Sigmoid colon (tissue), 7 donors: ENCODE measurements at places on chromosomes 6 and 20. TPM values are rescaled to one million over a fixed set of nuclear protein-coding genes. Genes with fewer than 3 reads are reported as not detected.

DNA sequence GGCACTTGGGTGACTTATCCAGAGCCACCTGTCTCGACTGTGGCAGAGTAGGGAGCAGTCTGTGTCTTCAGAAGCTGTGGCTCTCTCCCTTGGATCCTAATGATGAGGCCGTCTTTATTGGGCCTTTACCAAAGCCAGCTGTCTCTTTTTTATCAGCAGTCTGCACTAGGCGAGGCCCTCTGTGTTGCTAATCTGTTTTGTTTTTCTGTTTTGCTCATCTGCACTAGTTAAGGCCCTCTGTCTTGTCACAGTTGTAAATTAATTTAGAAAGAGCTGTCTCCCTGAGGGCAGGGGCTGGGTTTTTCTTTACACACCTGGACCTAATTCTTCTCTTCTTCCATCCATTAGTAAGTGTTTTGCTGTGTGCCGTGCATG lies 45.0 kb downstream of the CDS2 start:
- no peak for DNase-seq

DNA sequence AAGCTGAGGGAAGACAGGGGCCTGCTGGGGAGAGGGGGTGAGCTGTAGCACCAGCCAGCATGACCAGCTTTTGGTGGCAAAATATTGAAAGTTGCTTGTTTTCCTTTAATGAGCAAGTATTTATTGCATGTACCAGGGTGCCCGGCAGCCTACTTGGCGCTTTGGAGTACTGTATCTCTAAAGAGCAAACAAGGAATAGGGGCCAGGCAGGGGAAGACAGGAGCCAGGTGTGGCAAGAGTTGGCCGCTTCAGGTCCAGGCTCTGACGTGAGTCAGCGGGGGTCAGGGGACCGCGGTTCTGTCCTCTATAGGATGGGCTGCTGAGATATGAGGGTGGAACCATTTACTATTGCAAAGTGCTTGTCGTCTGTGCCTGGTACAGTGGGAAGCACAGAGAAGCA lies 63.1 kb downstream of the PSMG4 start:
- DNase-seq, result no peak

DNA sequence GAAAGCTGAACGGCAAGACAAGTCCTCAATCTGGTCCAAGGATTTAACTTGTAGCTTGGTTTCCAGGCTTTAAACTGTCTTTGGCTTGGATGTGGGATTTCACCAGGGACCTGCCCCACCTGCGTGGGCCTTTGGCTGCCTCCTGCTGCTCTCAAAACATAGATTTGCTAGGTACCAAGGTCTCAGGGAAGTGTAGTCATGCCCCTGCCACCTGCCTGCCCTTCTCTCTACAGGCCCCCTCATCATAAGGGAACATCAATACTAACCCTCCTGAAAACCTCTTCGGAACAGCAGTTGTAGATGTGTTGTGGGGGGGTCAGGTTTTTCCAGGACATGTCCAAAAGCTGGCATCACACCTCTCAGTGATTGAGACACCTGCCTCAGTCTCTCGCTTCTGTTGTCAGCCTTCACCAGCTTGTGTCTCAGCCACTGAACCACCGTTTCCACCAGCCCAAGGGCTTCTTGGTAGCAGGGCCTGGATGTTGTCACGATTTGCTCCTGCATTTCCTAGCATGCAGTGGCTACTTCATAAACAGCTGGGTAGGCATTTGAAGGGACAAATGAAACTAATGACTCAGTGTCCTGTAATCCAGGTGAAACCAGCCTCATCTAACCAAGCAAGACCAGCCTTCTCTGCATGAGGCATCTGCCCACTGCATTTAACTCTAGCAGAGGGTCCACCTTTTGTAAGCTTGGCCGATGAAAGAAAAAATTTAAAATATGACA lies 141.6 kb upstream of the THBS2 start:
- DNase-seq, result no peak

GRCh38 chr20:37484331-37484730 lies 36.7 kb upstream of the NNAT start:
- DNase-seq, result peak; percentile 28

- DNase-seq, result no peak
Measured at GRCh38 chr6:147999001-147999540, 343.6 kb upstream of the SASH1 start.

DNA sequence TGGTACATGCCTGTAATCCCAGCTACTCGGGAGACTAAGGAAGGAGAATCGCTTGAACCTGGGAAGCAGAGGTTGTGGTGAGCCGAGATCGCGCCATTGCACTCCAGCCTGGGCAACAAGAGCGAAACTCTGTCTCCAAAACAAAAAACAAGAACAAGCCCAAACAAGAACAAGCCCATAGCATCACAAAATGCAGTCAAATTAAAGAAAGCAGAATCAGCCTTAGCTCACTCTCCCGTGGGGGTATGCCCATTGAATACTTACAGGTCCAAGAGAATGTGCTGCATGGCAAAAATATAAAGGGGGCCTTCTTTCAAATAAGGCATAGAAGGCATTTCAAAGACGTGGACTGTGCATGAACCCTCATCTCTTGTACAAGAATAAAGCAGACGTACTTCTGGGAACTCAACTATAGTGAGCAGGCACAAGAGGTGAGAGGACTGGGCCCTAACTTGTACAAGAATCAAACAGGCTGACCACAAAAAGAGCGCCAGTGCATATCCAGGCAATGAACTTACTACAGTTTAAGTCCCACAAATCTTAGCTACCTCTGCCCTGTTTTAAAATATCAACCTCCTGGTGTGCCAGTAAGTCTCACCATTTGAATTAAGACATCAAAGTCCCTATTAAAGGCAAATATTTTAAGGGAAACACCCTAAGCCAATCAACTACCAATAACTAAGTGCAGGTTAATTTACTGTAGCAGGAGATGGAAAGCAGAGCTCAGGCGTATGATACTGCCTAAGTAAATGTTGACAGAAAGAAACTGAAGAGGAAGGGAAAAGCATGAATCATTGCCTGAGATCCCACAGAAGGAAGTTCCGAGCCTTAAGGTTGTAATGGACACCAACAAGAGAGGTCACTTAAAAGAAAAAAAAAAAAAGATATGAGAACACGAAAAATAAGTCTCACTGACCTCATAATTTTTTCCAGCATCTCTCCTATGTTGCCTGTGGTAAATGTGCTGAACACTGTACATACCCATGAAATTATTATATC lies 37.4 kb downstream of the TOMM6 start:
- no peak for DNase-seq

DNA sequence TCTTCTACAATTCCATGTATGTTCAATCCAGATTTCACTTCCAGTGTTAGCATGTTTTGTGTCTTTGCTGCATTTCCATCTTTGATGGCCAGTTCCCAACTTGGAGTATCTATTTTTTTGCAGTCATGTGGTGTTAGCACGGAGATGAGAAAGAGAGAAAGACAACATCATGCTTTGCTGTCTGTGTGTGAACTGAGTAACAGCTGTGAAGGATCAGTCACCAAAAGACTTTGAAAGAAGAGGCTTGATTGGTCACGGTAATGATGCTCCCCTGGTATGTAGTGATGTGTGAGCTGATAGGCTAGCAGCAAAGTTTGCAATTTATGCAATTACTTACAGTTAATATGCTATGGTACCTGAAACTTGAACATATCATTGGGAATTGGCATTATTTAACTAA lies 731.3 kb upstream of the NRSN1 start:
- DNase-seq, result no peak

- DNase-seq, result peak; percentile 67
Measured at GRCh38 chr6:87407561-87407900, 241 bp upstream of the CFAP206 start.

- no peak for DNase-seq
Measured at GRCh38 chr6:39790772-39791171, 1.4 kb upstream of the DAAM2 start.

DNA sequence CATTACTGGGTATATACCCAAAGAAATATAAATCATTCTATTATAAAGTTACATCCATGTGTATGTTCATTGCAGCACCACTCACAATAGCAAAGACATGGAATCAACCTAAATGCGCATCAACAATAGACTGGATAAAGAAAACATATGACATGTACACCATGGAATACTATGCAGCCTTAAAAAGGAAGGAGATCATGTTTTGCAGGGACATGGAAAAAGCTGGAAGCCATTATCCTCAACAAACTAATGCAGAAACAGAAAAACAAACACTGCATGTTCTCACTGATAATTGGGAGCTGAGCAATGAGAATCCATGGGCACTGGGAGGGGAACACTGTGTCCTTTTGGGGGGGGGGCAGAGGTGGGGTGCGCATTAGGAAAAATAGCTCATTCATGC lies 50.9 kb upstream of the HLA-G start:
- no peak for DNase-seq

DNA sequence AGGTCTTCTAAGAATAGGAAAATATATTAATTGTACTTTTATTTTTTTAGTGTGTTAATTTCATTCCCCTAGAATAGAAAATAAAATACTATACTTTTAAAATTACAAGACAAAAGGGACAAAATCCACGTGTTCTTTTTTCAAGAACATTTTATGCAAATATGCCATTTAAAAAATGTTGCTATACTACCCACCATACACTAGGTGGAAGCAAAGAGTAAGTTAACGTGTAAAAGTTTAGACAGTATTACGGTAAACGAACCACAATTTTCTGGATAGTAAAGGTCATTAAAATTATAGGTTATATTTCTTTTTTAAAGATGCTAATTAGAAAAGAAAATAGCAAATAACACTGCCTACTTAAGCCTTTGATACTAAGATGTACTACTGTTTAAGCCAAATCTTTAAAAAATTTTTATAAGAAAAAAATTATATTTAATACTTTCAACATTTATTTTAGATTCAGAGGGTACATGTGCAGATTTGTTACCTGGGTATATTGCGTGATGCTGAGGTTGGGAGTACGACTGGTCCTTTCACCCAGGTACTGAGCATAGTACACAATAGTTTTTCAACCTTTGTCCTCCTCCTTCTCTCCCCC lies 287.6 kb downstream of the PHF3 start:
- DNase-seq, result no peak

SLPI gene
- total RNA-seq, result 24.6 TPM

COL12A1 gene
- total RNA-seq, result 149 TPM

BEND6 gene
- 1.9 TPM for total RNA-seq

NKX2-4 gene
- total RNA-seq, result not detected

LAMA2 gene
- total RNA-seq, result 119 TPM

SH3BGRL2 gene
- total RNA-seq, result 16.0 TPM

SOX4 gene
- 8.8 TPM for total RNA-seq

CNKSR3 gene
- 16.8 TPM for total RNA-seq
